ENCODE measurements at places on chromosomes 2 and 18.

DNA sequence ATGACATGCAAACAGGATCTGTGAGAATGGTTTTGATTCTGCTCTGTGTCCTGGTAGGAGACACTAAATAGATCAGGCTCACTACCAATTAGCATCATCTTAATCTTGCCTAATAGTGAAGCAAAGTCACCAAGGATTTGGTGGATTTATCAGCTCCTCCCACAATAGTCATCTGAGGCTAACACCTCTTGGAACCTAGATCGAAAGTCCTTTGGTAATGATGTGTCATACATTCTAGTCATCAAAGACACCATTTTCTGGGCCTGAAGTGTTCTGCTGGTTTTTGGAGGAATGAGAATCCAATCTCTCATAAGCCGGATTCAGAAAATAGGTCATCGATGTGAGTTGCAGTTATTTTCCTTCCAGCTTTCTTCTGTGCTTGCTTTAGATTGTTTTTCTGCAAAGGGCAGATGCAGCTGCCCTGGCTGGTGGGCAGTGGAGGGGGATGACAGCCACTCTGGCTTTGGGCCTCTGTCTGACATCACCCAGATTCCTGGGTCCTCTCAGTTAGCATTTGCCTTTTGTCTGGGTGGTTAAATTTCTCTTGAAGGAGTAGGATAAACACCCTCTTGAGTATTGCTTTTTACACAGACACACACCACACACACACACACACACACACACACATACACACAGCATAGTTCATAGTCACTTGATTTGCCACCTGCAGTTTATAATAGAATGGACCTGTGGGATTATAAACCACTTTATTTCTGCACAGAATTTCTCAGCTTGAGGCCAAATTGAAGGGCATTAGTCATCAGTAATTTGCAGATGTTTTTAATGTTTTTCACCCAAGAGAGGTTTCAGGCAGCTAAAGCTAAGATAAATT, at the start of gene MYO3B:
Gene MYO3B (plus strand): TSS at position 198 of the 832 bp plus-strand sequence. CDS start 141 bp downstream, at position 339.
- peak; percentile 80 for DNase-seq

DNA sequence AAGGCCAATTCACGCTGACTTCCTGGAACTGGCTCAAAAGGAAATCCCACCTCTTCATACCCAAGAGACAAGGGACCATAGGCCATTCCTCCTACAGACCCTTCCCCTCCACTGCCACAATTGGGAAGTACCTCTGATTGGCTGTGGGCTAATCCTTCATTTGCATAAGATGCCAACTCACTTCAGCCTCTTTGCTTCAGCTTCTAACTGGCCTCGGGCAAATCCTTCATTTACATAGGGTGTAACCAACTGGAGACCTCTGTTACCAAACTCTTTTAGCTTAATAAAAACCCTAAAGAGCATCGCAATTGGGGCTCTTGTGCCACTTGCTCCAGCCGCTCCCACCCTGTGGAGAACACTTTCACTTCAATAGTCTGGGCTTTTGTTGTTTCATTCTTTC, 38.2 kb downstream of the MC2R start:
- no peak for DNase-seq

GRCh38 chr2:239534581-239535412, 134.0 kb upstream of the HDAC4 start:
- DNase-seq, result no peak

DNA sequence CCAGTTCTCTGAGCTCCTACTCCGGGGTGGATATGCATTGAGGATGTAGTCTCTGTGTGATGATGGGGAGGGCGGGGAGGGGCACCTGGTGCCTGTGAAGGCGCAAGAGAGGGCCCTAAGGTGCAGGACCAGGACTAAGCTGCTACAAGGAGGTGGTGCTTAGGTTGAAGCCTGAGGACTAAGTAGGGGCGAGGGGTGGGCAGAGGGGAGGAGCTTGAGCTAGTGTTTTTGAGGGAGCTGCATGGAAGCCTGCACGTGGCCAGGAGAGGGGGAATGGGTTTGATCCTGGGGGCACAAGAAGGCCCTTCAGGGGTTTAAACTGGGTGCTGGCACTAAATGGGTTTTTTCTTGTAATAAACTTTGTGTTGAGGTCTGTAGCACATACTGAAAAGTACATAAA, 105.0 kb downstream of the UGGT1 start:
- no peak for DNase-seq

DNA sequence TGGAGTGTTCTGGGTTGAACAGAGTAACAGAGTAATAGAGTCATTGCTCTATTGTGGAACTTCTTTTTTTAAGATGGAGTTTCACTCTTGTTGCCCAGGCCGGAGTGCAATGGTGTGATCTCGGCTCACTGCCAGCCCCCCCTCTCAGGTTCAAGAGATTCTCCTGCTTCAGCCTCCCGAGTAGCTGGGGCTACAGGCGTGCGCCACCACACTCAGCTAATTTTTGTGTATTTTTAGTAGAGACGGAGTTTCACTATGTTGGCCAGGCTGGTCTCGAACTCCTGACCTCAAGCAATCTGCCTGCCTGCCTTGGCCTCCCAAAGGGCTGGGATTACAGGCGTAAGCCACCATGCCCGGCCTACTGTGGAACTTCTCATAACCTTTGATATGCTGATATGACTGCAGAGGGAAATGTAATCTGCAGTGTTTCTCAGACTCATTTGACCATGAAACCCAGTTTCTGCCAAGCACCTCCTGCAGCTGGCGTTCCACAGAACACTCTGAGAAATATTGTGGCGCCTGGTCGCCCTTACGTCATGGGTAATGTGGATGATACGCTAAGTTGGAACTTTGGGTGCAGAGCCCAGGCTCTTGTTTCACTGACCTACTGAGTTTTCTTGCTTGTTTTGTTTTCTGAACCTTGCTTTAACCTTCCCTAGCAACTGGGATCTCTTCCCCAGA, 213.8 kb downstream of the BCL2 start:
- DNase-seq, result no peak

DNA sequence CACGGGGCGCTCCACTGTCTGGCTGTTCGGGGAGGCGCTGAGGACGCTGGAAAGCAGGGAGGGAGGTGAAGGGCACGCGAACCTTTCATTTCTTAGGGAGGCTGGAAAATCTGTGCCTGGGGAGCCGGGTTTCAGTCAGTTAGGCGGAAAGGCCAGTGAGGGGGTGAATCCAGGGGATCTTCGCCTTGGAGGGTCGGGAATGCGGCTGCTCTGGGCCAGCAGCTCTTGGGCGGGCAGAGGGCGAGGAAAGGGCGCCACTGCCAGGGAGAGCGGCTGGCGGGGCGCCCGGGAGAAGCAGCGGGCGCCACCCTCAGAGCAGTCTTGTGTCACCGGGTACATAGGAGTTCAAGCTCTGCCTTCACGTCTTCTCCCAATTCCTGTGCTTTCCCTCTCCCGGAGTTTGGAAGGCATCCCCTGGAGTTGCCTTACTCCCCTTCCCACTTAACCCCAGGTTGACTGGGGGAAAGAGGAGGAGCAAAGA, 1.4 kb downstream of the CCDC85A start:
- DNase-seq, result peak; percentile 42

- DNase-seq, result no peak
These were observed 122.5 kb downstream of the ASXL3 start for GRCh38 chr18:33700513-33700976.

DNA sequence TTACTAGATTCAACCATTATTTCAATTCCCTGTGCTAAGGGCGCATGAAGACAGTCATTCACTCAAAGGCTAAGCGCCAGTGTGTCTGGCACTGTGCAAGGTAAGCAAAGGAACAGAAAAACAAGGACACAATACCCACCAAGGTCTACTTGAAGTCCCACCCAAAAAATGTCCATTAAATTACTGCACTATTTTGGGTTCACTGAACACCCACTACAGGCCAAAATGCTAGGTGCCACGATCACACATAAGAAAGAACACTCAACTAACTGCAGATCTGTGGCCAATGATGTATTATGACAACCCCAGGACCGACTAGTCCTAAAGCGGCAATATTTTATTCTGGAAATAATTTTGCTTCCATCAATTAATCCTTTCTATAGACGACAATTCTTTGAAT, 1.8 kb downstream of the TMEM131 start:
- no peak for DNase-seq

- DNase-seq, result no peak
These were observed 88.6 kb upstream of the B3GNT7 start for GRCh38 chr2:231306791-231307393.

- DNase-seq, result peak; percentile 87
These were observed 13.0 kb upstream of the RALB start for GRCh38 chr2:120239488-120240287.

GRCh38 chr2:14418115-14418514, 214.4 kb upstream of the LRATD1 start:
- peak; percentile 54 for DNase-seq
